ENCODE measurements at places on chromosomes 2 and 18. TPM values are rescaled to one million over a fixed set of nuclear protein-coding genes. Genes with fewer than 3 reads are reported as not detected.

The HOXD11 gene
- not detected for total RNA-seq

The PLGLB1 gene
- 5.4 TPM for total RNA-seq

The PSMA8 gene
- total RNA-seq, result not detected

The IL36G gene
- total RNA-seq, result not detected

GRCh38 chr2:203583701-203584100, 48.6 kb upstream of the RAPH1 start:
- no peak overlapping the region for H3K27ac ChIP-seq
- H3K36me3 ChIP-seq, result no peaks in the 10 kb centered on the region
- peaks cover 19% of the 10 kb centered on the region for H3K4me1 ChIP-seq
- no peaks in the 10 kb centered on the region for H3K27me3 ChIP-seq
- no peak overlapping the region for H3K4me3 ChIP-seq

DNA sequence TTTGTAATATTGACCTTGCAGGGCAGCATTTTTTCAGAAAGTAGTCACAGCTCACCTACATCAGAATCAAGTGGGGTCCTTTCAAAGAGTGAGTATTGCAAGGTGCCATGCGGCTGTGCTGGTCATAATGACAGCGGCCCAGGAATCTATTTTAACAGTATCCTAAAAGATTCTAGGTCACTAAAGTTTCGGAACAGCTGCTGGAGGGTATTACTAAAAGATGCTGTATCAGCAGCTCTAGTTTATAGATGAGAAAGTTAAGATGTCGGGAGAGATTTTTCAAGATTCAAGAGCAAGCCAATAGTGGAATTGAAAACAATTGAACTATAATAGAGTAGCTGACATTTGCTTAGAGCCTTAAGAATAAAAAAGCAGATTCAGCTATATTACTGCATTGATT, 336.0 kb downstream of the SLC8A1 start:
- H3K27me3 ChIP-seq, result no peaks in the 10 kb centered on the region
- H3K4me1 ChIP-seq, result peaks cover 9% of the 10 kb centered on the region
- no peak overlapping the region for H3K27ac ChIP-seq
- DNase-seq, result no peak
- H3K4me3 ChIP-seq, result no peak overlapping the region

- peaks cover 5% of the 10 kb centered on the region for H3K4me1 ChIP-seq
- DNase-seq, result no peak
- no peaks in the 10 kb centered on the region for H3K27me3 ChIP-seq
Observed at GRCh38 chr2:129587426-129588064, 391.9 kb upstream of the RAB6C start.

DNA sequence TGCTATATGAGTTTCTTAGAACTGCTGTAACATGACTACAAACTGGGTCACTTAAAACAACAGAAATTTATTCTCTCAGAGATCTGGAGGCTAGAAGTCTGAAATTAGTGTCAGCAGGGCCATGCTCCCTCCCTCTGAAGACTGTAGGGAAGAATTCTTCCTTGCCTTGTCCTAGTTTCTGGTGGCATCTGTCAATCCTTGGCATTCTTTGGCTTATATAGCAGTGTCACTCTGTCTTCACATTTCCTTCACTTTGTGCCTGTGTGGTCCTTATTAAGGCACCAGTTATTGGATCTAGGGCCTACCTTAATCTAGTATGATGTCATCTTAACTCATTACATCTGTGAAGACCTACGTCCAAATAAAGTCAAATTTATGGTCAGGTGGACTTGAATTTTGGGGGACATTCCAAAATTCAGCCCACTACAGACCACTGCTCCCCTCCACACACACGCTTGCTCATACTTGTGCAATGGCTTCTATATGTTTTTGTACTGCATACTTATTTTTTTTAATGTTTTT, 7.6 kb downstream of the ZC3H15 start:
- no peaks in the 10 kb centered on the region for H3K36me3 ChIP-seq
- H3K4me3 ChIP-seq, result peak overlapping the region; percentile 47
- peaks cover 38% of the 10 kb centered on the region for H3K4me1 ChIP-seq
- no peak overlapping the region for H3K27ac ChIP-seq

DNA sequence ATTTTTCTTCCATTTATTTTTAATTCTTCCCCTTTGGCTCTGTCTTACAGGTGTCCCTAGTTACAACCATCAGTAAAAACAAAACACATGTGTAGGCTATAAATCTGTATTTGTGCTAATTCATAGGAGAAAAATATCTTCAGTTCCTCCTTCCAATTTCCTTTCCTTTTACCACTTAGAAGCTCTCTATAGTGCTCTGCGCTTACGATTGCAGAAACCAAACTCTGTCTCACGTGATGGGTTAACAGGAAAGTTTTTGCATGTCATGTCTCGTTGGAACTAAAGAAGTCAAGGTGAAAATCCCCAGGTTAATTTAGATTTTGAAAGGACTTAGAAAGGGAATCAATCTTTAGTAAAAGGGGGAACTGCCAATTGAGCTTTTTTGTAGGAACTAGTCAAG, 1390.5 kb upstream of the ZEB2 start:
- no peak overlapping the region for H3K4me3 ChIP-seq
- no peaks in the 10 kb centered on the region for H3K27me3 ChIP-seq
- H3K36me3 ChIP-seq, result no peaks in the 10 kb centered on the region
- no peak for DNase-seq
- H3K27ac ChIP-seq, result no peak overlapping the region
- no peaks in the 10 kb centered on the region for H3K4me1 ChIP-seq

- peaks cover 4% of the 10 kb centered on the region for H3K4me1 ChIP-seq
- no peak overlapping the region for H3K27ac ChIP-seq
- no peaks in the 10 kb centered on the region for H3K27me3 ChIP-seq
- no peaks in the 10 kb centered on the region for H3K36me3 ChIP-seq
Observed at GRCh38 chr18:25093141-25093540, 258.8 kb downstream of the ZNF521 start.

DNA sequence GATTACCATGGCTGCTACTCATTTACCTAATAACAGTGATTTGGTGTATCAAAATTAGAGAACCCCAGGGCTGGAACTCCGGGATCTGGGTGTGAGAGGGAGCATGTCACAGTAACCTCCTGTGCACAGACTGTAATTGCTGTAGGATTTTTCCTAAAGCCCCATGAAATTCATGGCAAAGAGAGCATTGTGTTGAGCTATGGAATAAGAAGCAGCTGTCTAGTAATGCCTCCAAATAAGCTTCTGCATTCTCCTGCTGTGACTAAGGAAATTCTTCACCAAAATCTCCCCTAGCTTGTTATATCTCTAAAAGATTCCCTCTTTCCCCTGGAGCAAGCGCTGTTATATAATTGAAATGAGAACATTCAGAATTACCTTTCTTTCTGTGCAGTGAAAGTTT, 158.1 kb upstream of the SPATS2L start:
- no peak overlapping the region for H3K27ac ChIP-seq
- no peak for DNase-seq
- peaks cover 9% of the 10 kb centered on the region for H3K27me3 ChIP-seq
- no peaks in the 10 kb centered on the region for H3K4me1 ChIP-seq
- H3K36me3 ChIP-seq, result peaks cover 25% of the 10 kb centered on the region

DNA sequence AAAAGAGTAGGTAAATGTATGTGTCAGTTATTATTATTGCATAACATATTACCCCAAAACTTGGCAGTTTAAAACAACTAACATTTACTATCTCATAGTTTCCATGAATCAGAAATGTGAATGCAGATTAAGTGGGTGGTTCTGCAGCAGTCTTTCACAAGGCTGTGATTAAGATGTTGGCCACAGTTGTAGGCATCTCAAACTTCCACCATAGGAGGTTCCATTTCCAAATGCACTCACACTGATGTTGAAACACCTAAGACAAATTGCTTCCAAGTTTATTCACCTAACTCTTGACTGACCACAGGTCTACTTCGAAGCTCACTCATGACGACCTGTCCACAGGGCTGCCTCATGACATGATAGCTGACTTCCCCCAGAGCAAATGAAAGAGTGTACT, 360.8 kb downstream of the GRB14 start:
- DNase-seq, result no peak
- H3K36me3 ChIP-seq, result no peaks in the 10 kb centered on the region
- H3K27ac ChIP-seq, result no peak overlapping the region
- H3K4me3 ChIP-seq, result no peak overlapping the region
- no peaks in the 10 kb centered on the region for H3K4me1 ChIP-seq
- H3K27me3 ChIP-seq, result no peaks in the 10 kb centered on the region

GRCh38 chr2:71546275-71546638, 92.9 kb downstream of the DYSF start:
- no peaks in the 10 kb centered on the region for H3K27me3 ChIP-seq
- H3K4me3 ChIP-seq, result no peak overlapping the region
- H3K4me1 ChIP-seq, result peaks cover 17% of the 10 kb centered on the region
- no peak overlapping the region for H3K27ac ChIP-seq
- H3K36me3 ChIP-seq, result peaks cover 18% of the 10 kb centered on the region
- no peak for DNase-seq

DNA sequence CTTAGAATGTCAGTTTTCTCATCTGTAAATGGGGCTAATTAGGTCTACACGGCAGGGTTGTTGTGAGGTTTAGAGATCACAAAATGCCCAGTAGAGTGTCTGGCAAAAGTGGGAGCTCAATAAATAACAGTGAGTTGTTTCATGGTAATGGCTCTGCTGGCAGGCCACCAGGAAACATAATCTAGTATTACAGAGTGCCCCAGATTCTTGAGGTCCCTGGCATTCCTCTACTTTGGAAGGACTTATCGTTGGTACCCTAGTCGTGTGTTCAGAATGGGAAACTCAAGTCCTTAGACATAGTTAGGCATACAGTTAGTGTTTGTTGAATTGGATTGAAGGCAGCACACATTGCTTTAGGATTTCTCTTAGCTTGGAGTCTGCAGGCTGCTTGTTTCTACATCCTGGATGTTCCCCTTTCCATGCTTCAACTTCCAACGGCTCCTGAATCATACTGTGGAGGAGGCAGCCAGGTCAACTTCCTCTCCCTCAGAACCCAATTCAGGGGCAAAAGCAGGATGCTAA, 161.5 kb upstream of the FOSL2 start:
- no peak for DNase-seq
- no peak overlapping the region for H3K27ac ChIP-seq
- no peaks in the 10 kb centered on the region for H3K36me3 ChIP-seq
- no peaks in the 10 kb centered on the region for H3K27me3 ChIP-seq

DNA sequence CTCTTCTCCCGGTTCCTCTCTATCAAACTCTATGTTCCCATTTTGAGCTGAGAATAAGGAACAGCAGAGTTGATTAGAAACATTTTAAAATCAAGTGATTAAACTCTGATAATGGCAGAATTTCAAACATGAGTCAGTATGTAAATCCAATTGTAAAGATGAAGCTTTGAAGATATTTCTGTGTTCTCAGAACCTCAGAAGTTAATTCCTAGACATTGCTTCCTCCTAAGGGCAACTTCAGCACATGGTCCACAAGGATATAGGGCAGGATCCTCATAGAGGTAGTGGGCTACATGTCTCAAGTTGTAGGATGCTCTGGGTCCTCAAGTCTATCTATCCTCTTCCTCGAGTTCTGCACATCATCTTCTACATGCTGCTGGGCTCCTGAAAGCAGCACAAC, 46.3 kb downstream of the QPCT start:
- no peaks in the 10 kb centered on the region for H3K27me3 ChIP-seq
- no peak for DNase-seq
- H3K4me3 ChIP-seq, result no peak overlapping the region
- H3K36me3 ChIP-seq, result peaks cover 6% of the 10 kb centered on the region
- no peak overlapping the region for H3K27ac ChIP-seq
- no peaks in the 10 kb centered on the region for H3K4me1 ChIP-seq

DNA sequence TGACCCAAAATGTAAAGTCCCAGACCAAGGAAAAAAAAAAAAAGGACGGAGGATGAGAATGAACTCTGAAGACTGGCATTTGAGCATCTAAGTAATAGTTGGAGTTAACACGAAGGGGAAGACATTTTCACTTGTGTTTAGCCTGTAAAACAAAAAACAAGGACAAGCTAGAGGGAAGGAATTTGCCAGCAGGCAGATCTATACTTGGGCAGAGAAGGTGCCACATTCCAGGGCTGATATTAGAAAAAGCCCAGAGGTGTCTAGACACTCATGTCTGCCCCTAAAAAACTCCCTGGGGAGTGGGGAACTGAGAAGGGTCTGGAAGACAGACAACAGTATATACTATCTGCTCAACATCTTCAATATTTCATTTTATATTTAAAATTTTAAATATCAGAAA, 171.1 kb downstream of the ZEB2 start:
- no peak overlapping the region for H3K27ac ChIP-seq
- H3K4me1 ChIP-seq, result peaks cover 11% of the 10 kb centered on the region
- no peaks in the 10 kb centered on the region for H3K27me3 ChIP-seq

DNA sequence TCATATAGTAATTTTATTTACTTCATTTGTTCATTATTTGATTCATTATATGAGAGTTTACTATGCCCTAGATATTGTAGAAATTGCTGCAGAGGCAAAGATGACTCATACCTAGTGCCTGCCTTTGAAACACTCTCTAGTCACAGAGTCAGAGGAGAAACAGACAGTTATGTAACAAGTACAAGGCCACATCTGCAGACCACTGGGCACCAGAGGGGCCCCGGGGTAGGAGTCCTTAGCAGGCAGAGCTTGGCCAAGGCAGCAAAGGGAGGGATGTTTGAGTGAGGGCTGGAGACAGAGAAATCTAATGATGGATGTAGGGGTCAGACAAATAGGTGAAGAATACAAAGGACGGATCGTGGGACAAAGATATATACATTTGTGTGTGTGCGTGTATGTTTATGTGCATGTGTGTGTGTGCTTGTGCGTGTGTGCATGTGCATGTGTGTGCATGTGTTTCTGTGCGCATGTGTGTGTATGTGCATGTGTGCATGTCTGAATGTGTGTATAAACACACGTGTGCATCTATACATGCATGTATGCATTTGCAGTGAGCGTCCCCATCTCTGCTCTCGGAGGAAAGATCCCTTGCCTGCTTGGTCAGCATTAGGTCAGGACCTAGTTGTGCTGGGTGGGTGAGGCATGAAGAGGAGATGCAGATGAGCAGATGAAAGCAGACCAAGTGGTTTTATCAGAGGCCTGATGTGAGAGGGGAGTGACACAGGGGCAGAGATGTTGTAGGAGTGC, 170.6 kb upstream of the MYT1L start:
- H3K4me3 ChIP-seq, result no peak overlapping the region
- no peak overlapping the region for H3K27ac ChIP-seq
- peaks cover 4% of the 10 kb centered on the region for H3K36me3 ChIP-seq
- no peaks in the 10 kb centered on the region for H3K4me1 ChIP-seq
- peaks cover 4% of the 10 kb centered on the region for H3K27me3 ChIP-seq

DNA sequence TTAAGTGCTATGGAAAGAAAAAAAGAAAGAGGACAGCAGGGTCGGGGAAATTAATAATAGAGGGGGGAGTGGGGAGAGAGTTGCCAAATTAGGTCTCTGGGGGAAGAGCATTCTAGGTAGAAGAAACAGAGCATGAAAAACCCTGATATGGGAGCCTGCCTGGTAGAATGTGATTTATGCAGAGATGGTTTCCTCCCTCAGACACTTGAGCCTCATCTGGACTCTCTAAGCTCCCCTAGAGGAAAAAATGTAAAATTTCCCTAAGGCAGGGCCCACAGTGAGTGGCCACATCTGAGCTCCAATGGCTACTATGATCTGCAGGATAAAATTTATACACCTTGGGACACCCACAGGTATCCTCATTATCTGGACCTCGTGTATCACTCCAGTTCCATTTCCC, 20.6 kb upstream of the EPAS1 start:
- H3K4me1 ChIP-seq, result no peaks in the 10 kb centered on the region
- H3K27me3 ChIP-seq, result no peaks in the 10 kb centered on the region
- DNase-seq, result no peak
- H3K36me3 ChIP-seq, result peaks cover 4% of the 10 kb centered on the region
- H3K4me3 ChIP-seq, result no peak overlapping the region
